ENCODE measurements at places on chromosomes 4 and X.
A peak's percentile ranks its signal among the peaks of the same experiment; 100 is the strongest.

- DNase-seq, result no peak
Observed at GRCh38 chr4:147057611-147058190, 112.0 kb upstream of the TTC29 start.

DNA sequence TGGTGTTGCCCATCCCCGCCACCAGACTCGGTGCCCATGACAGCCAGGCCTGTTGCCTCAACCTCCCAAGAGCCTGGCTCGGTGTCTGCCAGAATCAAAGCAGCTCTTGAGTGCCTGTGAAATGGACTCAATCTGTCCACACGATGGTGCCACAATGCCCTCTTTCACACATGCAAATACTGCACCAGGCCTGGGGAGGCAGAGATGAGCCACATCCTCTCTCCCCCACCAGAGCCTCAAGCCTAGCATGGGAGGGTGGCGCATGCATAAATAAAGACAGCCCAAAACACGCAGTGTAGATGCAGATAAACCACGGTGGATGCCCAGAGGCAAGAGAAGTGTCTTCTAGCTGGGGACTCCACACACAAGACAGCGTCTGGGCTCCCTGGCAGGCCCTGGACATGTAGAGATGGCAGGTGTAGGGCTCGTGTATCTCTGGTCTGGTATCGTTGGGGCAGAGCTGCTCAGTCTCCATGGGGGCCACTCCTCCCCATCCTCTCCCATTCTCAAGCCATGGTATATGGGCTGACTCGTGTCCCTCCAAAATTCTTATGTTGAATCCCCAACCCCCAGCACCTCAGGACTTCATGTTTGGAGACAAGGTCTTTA, 65.6 kb downstream of the JAKMIP1 start:
- DNase-seq, result no peak

DNA sequence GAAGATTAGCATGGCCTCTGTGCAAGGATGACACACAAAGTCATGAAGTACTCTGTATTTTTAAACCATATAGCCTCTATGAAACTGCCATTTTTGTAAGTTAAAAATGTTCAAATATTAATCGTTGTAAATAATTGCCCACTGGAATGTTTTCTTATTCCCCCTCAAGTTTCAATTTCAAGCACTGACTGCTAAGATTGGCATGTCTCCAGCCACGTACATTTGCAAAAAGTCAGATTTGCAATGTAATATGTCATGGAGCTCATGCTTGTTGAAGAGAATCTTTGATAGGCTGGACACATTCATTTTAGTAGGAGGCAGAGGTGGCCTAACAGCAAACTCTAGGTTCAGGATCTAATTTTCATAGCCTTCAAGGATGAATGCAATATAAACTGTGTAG, 124.7 kb downstream of the CBR4 start:
- DNase-seq, result no peak

DNA sequence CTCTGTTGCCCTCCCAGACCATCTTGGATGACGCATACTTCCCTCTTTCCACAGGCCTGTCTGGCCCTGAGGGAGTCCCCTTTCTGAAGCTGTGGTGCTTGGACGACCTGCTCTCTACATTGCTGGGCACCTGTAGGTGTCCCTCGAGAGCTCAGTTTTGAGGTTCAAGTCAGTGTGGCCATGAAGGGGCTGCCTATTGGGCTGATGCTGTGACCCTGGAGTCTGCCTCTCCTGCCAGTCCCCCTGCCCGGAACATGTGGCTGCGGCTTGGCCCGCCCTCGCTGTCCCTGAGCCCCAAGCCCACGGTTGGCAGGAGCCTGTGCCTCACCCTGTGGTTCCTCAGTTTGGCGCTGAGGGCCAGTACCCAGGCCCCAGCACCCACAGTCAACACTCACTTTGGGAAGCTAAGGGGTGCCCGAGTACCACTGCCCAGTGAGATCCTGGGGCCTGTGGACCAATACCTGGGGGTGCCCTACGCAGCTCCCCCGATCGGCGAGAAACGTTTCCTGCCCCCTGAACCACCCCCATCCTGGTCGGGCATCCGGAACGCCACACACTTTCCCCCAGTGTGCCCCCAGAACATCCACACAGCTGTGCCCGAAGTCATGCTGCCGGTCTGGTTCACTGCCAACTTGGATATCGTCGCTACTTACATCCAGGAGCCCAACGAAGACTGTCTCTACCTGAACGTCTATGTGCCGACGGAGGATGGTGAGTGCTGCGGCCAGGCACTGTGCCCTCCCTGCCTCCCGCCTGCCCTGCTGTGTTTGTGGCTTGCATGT, 3.0 kb downstream of the NLGN3 start:
- no peak for DNase-seq

DNA sequence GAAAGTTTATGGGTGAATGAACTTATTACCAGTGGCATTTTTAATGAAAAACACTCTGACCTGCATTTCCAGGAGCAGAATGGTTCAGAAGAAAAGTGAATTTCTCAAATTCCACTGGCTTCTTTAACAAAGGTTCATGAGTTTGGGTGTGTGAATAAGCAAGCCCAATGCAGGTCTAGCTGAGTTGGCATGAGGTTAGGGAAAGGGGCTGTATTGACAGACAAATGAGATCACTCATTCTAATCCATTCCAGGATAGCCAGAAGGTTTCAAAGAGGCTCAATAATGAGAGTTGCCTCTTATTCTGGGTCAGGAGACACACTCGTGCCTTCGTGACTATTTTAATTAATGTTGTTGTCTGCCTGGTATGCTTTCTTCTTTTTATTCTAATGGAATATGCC, 43.7 kb upstream of the NPY2R start:
- DNase-seq, result no peak

- DNase-seq, result no peak
Observed at GRCh38 chrX:41621222-41621723, 67.5 kb upstream of the GPR34 start.

- no peak for DNase-seq
Observed at GRCh38 chr4:133156556-133156955, 7.5 kb downstream of the PCDH10 start.

- DNase-seq, result no peak
Observed at GRCh38 chr4:154485127-154485773, 6.3 kb downstream of the DCHS2 start.

- peak; percentile 24 for DNase-seq
Observed at GRCh38 chr4:157075811-157076577, at the start of gene GLRB. Gene GLRB, plus strand, starts transcription at chr4:157076150. Its CDS starts 1,875 bp downstream, at chr4:157078025.

DNA sequence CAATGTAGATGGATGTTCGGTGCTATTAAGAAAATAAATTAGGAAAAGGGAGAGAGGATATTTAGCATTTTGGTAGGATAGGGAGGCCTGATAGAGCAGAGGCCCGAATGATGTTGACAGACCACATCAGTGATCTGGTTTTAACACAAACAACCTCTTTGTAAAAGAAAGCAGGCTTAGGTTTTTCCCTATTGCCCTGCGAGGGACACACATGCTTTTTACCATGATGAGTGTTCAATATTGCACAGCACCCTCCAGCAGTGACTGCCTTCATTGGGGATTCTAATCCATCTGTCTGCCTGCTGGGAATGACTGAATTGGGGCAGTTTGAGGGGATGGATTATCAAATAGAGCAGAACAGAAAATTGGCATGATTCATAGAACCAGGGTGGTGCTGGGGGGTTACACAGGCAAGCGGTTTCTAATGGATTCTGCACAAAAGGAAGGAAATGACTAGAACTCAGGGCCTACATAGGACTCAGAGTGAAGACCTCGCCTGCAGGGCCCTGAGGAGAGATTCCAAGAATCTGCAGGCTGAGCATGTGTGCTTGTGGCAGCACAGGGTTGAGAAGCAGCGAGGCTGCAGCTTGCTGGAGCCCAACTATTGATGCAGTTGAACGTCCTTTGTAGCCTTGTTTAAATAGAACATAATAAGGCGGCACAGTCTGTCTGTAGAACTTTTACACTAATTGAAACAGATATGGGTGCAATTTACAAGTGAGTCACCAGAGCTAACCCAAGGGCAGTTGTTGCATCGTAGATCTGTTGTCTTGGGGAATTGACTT, 58.0 kb downstream of the RHOH start:
- DNase-seq, result no peak

- no peak for DNase-seq
Observed at GRCh38 chr4:176638992-176639391, 153.7 kb downstream of the VEGFC start.

DNA sequence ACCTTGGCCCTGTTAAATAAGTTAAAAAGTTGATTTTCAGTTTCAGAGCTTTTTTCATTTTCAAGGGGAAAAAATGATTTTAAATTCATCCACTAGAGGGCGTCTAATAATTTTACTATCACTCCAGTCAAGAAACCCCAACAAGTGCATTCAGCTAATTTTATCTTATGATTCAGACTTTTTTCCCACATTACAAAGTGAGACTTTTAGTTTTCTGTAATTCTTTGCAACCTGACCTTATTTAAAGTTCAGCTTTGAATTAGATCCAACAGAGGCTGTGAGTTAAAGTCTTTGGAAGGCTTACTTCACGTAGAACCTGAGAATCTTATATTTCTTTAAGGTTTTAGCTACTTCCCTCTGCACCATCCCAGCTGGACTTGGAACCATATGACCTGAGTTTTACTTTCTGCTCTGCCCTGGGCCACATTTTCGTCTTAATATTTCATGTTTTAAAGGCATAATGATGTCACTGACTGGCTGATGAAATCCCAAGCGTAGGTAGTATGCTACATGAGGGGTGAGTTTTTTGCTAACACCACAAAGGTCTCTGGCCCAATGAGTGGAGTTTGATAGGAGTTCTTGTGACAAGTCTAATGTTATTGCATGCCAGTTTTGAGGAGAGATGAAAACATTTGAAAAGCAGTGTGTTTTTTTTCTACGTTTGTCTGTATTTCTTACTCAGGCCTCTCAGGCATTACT, 7.2 kb downstream of the GNRHR start:
- DNase-seq, result no peak

DNA sequence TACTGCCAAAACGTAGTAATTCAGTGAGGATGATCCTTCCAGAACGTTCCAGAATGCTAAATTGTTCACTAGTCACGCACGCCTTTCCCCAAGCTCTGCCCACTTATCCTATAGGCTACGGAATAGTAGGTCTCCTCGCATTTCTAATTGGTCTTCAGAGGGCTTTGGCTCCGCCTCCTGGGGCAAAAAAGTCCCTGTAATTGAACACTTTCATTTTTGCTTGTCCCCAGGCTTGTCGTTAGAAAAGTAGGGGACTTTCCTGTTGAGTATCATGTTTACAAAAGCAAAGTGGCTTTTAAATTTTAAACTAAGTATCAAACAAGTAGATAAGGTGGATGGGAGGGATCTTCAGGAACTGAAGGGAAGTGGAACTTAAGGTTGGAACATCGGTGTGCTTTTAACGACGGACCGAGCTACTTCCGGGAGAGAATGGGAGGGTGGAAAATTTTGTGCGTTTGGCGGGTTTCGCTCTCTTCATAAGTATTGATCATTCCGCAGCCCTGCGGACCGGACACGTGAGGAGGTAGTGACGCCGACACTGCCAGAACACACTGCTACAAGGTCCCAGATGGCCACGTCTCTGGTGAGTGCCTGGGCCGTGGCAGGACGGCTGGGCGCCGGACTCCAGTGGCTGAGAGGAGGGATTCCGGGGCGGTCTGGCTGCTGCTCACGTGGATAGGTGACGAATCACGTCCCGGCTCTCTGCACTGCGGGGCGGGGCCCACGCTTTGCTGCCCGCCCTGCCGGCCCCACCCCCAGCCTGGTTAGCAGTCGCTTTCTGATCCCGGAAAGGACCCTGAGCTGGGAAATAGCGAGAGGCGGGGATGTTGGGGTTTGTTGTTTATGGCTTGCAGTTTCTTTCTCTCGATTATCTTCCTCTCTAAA, at the start of gene NXT2:
Gene NXT2 (plus strand): TSS at position 406 of the 885 bp plus-strand sequence. CDS start 163 bp downstream, at position 569.
- peak; percentile 90 for DNase-seq

GRCh38 chr4:36054694-36055422, 189.5 kb downstream of the ARAP2 start:
- DNase-seq, result no peak

- no peak for DNase-seq
Observed at GRCh38 chr4:4913628-4914027, 54.2 kb downstream of the MSX1 start.

GRCh38 chrX:37815366-37815765, 32.0 kb downstream of the DYNLT3 start:
- no peak for DNase-seq

DNA sequence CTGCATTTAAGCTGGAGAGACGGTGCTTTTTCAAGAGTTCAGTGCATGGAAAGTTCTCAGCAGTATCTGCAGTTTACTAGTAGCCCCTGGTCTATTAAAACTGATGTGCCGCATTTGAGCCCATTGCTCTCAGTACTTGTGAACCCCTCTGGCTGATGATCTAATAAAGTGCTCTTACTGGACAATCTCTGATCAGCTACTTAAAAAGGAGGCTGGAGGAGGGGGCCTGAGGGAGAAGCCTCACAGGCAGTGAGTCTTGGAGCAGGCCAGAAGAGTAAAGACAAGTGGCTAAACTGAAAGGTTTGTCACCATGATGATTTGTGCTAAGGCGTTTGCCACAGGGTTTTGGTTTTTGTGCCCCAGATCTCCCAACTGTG, 138.5 kb downstream of the ARX start:
- DNase-seq, result no peak

DNA sequence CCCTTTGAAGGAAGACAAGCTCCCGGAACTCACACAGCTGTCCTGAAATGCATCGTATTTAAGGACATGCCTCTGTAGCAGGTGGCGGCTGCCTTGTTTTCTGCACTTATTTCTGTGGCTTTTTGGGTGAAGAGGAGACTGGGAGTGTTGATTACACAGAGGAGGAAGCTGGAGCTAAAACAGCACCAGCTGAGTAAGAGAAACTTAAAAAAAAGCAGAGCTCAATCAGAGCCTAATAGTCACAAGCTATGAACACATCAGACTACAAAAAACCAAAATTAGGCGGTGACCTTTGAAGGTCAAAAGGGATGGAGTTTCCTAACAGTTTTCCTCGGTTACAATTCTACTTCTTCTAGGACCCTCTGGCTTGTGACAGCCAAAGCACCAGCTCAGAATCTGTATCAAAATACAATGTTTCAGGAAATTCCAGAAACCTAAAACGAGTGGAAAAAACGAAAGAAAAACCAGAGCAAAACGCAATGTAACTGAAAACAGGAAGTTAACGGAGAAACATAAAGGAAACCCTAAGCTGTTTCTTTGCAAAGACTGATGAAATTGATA, 13.5 kb downstream of the PRKX start:
- no peak for DNase-seq

GRCh38 chrX:26851981-26852380, 611.2 kb downstream of the PPP4R3C start:
- no peak for DNase-seq

GRCh38 chr4:47465004-47465403, 1.5 kb upstream of the COMMD8 start:
- DNase-seq, result no peak

DNA sequence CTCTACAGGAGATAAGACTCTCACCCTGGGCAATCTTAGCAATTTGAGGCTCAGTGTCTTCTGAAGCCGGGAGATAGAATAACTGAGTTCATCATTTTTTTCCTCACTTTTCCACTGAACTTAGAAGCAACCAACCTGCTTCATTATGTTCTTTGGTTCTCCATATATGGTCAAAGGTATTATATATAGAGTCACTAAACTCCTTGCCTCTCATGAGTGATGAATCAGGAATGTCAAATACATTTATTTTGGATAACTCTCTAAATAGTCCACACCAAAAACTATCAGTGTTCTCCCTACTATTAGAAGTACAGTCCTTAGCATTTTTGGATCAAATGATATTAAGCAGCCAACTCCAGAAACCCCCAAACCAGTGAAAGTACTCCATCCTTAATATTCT, 421.5 kb upstream of the EPHA5 start:
- no peak for DNase-seq

- DNase-seq, result no peak
Observed at GRCh38 chrX:110055616-110056015, 52.7 kb downstream of the TMEM164 start.

Measured in left ventricle myocardium inferior (tissue), 1 donor.